Stimulated activated CD8-positive, alpha-beta memory T cell treated with anti-CD3 and anti-CD28 coated beads, Interleukin-15, amount 100 ng/mL, for 48 hours (primary cell): ENCODE measurements at places on chromosomes 7 and 10.

DNA sequence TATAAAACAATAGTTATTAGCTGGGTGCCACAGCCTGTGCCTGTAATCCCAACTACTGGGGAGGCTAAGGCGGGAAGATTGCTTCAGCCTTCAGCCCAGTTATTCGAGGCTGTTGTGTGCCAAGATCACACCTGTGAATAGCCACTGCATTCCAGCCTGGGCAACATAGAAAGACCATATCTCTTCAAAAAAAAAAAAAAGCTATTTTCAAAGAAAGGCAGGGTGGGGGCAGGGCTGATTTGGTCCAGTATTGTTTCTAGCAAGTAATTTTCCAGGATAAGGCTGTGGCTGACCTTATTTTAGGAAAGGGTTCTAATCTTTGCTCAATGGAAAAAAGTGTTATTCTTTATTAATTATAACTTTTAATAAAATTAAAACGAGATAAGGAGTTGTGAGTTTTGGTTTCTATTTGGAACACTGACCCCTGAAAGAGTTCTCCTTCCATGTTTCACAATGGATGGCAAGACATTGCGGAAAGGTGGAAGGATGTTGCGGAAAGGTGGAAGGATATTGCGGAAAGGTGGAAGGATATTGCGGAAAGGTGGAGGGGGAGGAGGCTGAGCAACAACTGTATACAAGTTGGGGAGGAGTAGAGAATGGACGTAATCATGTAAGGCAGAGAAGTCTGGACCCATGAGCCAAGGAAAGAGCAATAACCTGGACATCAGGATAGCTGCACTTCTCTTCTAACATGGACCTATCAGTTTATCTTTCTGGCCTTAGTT is 1.5 kb upstream of the C1GALT1 start:
- no peak for DNase-seq

DNA sequence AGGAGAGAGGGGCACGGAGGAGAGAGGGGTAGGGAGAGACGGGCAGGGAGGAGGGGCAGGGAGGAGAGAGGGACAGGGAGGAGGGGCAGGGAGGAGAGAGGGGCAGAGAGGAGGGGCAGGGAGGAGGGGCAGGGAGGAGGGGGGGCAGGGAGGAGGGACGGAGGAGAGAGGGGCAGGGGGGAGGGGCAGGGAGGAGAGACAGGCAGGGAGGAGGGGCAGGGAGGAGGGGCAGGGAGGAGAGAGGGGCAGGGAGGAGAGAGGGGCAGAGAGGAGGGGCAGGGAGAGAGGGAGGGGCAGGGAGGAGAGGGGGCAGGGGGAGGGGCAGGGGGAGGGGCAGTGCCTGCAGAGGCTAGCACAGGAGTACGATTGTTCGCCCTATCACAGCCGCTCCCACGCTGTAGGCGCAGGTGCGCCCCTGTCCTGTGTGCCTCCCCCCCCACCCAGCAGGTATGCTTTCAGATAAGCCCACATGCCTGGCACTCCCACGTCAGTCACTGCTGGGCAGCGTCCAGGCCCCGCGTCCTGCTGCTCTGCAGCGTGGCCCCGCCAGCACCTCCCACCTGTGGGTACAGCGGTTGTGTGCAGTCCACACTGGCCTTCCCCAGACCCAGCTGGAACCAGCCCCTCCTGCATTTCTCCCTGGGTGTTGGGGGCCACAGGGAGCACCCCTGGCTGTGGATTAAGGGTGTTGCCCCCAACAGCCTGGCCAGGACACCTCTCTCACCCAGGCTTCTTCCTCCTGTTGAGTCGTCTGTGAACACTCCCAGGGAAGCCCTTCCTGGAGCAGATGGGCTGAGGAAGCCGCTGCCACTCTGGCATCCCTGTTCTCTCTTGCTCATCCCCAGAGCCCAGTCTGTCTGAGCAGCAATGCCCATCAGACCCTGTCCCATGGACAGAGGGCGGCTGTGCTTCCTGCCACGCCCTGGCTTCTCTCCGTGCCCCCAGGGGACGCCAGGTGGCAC is 10.8 kb downstream of the NKX6-2 start:
- DNase-seq = no peak

DNA sequence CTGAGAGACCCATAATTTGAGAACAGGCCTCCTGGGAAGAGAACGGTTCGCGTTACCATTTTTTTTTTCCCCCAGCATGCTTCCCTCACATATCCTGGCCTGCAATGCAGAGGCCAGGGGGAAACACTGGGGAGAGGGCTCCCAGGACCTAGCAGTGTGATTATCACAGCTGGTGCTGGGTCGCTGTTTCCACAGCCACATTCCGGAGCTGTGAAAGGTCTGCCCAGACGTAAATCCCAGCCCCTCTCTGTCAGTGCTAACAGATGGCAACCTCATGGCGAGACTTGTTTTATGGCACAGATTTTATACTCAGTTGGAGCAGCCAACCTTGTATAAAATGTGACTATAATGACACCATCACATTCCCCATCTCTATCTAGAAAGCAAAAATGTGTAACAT is 150.5 kb downstream of the PLXDC2 start:
- DNase-seq = no peak

- DNase-seq = no peak
Observed at GRCh38 chr7:104230606-104231005, 22.8 kb upstream of the ORC5 start.

- peak; percentile 7 for DNase-seq
Observed at GRCh38 chr10:31320550-31321211, 1.7 kb downstream of the ZEB1 start.

GRCh38 chr7:131900785-131901287 is 344.4 kb upstream of the PODXL start:
- no peak for DNase-seq

DNA sequence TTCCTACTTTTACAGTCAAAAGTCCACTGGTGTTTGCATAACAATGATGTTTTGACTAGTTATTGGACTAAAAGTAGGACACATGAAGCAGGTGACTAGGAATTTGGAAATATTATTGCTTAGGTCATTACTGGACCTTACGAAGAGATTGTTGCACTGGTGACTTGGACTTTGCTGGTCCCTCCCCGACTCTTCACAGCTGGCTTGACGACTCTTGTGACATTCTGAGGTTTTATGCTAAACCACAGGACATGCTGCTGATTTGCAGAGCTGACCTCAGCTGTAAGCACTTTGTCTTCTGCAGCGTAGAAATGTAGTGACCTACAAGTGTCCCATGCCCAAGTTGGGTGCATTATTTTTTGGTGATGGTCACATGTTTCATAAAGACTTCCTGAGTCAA is 21.9 kb downstream of the PCBD1 start:
- no peak for DNase-seq

DNA sequence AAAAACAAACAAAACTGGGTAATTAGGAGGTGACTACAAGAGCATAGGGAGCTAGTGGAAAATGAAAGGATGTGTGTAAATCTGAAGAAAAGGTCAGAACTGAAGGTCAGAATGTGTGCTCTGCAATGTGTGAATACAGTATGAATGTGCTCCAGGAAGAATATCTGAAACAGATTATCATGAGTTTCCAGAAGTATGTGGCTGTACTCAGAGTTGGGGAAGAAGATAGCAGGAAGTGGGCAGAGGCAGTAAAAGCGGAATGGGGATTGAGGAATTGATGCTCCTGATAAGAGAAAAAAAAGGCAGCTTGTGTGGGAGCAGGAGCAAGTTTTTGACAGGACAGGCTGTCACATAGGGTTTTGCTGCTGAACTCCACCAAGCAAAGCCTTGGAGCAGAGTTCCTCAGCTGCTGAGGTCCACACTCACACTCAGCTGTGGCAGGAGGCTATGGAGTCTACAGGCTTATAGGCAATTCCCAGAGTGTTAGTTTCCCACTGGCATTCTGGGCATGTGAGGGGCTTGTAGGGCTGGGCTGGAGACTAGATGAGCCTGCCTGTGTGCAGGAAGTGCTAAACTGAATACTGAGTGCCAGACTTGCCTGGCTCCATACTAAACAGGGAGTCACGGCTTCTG is 22.9 kb downstream of the H2AZ2 start:
- DNase-seq = no peak

DNA sequence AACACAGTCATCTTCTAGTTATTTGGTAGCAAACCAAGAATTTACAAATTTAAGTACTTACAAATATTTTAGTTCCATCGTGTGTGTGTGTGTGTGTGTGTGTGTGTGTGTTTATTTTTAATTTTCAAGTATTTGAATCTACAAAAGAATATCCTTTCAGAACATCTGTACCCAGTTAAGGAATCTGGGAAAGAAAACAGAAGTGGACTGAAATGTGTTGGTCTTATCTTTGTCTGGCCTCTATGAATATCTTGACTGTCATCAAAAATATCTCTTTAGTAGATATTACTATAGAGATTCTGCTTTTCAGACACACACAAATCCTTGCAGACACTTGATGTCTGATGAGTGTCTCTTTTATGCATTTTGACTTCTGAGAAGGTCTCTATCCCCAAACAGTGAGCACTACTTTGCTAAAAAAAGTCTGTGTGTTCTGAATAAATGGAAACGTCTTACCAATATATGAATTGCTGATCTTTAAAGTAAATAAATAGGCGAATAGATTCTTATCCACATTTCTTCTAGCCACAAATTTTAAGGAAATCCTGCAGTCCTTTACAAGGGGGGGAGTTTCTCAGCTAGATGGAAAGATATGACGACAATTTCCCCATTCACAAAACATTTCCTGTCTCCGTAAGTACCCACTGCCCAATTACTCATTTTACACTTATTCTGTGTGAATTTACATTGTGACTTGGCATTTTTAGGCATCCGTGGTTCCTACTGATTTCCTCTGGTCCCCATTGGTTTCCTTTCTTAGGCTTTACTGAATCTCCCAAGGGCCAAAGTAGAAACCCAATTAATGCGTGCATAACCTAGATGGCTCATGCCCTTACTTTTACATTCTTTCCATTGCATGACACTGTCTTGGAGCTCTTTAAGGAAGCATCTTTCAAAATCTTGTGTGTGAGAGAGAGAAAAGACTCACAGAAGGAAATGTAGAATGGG is 36.0 kb downstream of the NRCAM start:
- no peak for DNase-seq

- no peak for DNase-seq
Observed at GRCh38 chr7:25895792-25896171, 256.2 kb upstream of the NFE2L3 start.

GRCh38 chr7:142961973-142962926 is at the start of gene KEL:
KEL (minus strand) TSS chr7:142962363; CDS start chr7:142962206, 157 bp downstream.
- no peak for DNase-seq

DNA sequence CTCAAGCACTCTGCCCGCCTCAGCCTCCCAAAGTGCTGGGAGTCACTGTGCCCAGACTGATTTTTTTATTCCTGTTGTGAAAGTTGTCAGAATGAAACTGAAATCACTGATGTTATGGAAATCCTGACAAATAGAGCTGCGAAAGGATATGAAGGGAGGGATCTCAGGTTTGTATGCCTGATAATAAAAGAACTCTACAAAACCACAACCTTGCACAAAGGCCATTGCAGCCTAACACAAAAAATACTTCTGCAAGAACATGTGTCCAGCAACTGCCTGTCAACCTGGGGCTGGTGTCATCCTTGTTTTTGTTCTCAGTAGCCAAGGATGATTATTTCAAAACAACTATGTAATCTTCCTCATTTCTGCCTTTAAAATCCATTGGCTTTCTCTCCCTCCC is 126.1 kb downstream of the NEBL start:
- DNase-seq = no peak

DNA sequence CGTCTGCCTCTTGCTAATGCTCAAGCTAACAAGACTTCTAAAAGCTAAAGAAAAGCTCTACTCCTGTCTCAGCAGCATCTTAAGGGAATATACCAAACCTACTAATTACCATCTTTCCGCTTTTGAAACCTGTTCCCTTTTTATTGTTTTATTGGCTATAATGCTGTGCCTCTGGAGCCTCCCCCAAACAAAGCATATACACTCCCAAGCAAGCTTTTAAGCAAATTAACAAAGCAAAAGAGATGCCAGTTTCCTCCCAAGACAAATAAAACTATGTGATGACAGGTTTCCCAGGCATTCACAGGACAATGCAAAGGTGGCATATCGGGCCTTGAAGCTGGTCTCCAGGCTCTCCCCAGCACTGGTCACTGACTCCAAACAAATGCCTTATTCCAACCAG is 52.9 kb downstream of the SLC37A3 start:
- no peak for DNase-seq

- no peak for DNase-seq
Observed at GRCh38 chr7:34061149-34061548, 155.8 kb downstream of the BMPER start.

DNA sequence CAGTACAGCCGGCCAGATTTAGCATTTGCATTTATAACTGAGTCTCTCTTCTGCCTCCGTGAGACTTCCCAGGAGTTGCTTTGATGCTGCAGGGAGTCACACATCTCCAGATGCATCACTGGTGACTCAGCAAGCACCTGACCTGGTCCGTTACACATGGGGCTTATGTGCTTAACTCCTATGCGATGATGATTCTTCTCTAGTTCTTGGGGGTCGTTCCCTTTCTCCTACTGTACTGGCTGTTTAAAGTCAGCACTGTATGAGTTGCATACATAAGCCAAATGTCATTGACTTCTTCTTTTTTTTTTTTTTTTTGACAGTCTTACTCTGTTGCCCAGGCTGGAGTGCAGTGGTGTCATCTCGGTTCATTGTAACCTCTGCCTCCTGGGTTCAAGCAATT is 13.0 kb upstream of the AKR1E2 start:
- DNase-seq = no peak

- DNase-seq = no peak
Observed at GRCh38 chr10:16942381-16943078, 125.3 kb upstream of the RSU1 start.

- DNase-seq = no peak
Observed at GRCh38 chr7:47792521-47793121, 155.6 kb downstream of the PKD1L1 start.

- DNase-seq = no peak
Observed at GRCh38 chr10:77498829-77499228, 138.8 kb downstream of the KCNMA1 start.

DNA sequence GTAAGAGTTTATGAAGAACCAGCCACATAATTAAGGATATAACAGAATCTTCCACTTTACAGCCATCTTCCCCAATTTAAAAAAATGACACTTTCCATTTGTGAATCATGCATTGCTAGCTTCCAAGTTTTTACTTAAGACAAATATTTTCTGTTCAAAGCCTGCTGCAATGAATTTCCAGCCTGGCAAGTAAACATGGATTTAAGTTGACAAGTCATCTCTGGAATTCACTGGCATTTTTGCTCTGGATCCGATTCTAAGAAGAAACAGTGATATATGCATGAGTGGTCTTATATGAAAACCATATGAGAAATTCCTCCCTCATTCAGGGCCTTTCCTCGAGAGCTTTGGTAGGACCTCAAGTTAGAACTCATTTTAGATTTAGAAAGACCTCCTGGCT is 116.1 kb upstream of the CDCA7L start:
- no peak for DNase-seq
